ENCODE measurements at places on chromosomes 16 and 17.

GRCh38 chr16:85525420-85526184 lies 87.5 kb upstream of the GSE1 start:
- no peak for DNase-seq

DNA sequence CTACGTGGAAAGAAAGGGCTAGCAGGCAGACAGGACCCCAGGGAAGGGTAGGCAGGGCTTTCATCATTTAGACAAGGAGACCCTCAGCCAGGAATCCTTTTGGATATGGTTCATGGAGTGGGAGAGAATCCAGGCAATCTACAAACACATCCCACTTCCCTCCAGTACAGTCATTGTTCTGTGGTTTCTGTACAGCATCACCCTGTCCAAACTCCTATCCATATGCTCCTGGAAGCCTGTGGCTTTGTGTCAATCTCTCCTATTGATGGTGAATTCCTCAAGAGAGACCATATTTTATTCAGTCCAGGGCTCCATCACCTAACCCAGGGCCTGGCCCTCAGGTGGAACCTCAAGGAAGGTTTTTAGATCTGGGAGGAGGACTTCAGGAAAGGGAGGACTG lies 99.2 kb downstream of the SPACA3 start:
- DNase-seq: no peak

- DNase-seq: no peak
These were observed 1.8 kb downstream of the ALYREF start for GRCh38 chr17:81889602-81890001.

GRCh38 chr17:69434164-69434579 lies 19.7 kb downstream of the MAP2K6 start:
- DNase-seq: peak; percentile 64

DNA sequence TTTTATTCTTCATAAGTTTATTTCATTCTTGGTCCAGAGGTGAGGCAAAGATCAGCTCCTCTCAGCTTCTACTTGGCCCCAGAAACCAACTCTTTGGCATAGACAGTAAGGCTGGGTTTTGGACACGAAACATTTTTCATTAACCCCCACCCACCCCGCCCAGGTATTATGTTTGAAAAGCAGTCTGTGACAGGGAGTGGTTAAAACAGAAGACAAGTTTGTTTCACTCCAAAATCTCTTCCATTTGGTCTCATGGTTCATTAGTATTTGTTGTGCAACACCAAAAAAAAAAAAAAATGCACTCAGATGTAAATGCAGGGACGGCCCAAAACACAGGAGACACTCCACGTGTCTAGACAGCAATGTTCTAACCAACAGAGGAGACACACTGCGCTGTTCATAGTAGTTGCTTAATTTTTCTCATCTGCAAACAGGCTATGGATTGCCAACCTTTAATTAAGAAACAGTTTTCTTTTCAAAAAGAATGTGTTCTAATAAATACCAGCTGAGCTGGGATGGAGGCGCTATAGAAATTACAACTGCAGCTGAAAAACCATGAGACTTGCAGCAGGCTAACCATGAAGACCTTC lies 39.8 kb upstream of the MMP2 start:
- DNase-seq: no peak

DNA sequence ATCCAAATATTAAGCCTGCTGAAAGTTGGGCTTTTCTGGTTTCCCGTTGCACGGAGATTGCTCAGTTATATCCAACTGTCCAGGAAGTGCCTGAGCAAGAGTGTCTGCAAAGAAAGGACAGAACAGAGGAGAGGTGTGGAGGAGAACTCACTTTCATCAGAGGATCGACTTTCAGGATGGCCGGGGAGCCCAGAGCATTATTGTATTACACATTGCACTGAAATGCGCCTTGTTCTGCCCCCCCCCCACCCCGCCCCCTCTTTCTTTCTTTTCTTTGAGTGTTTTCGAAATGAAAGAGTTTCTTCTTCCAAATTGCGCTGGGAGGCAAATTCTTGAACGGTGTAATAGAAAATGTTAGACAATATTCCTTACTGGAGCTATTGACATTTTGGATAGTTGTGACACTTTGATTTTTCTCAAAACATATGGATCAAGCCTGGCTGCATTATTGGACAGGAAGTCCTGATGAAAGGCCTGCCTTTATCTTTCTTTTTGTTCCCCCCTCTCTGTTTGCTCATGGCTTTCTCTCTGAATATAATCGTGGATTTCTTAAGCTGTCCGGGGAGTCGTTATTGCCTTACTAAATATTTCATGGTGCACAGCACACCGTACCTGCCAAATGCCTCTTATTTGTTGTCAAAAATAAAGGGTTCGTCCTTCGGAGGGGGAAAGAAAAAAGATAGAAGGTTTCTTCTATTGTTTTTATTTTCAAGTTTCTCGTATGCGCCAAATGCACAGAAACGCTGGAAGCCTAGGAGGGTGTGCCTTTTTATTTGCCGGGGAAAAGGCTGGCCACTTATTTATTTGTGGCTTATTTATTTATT lies 110.8 kb downstream of the IRX3 start:
- DNase-seq: no peak

DNA sequence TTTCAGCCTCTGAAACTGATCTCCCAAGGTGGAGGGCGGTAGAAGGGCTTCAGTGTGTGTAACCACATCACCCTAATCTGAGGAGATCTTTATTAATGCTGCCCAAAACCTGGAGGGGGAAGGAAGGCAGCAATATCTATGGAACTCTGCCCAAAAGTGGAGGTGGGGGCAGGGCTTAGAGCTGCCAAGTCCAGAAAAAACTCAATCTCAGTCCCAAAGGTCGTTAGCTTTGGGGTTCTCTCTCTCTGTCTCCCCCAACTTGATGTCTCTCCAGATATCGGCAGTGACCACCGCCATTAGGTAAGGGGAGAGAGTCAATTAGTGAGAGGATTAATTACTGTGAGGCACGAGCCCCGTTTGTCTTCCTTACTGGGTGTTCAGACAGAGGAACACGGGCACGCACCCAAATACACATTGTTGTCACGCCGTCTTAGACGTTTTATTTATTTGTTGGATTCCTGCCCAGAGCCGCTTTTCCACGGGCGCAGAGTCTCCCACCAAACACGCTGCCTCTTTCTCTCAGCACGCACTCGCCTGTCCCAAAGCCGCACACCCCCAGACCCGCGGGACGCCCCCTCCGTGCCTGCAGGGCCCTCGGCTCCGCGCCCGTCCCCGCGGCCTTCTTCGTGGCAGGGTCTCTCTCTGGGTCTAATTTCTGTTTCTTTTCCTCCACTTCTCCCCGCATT lies 5.4 kb upstream of the LHX1 start:
- peak; percentile 31 for DNase-seq

DNA sequence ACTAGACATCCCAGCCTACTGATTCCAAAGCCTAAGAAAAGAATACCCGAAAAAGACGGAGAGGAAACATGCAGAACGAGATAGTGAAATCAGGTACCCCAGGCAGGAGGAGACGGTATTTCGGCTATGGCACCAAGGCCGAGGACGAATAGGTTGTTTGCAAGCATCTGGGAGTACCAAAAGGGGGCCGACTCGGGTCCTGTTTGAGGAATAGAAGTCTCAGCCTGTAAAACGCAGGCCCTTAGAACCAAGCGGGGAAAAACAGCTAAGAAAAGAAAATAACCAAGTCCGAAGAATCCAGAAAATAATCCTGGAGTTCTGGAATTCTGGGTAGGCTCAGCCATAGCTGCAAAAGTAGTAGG lies 537 bp downstream of the SLC35B1 start:
- peak; percentile 8 for DNase-seq

DNA sequence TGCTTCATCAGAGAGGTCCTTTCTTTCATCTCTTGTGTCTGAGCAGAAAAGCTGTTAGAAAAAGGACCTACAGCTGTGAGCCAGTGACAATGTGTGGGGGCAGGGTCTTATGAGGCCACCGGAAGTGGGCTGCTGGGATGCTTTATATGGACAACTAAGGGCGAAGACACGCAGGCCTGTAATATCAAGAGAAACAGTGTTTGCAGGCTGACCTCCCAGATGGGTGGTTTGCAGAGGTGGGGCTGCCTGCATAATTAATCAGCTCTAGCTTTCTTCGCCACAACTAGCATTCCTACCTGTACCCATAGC lies 30.4 kb upstream of the SALL1 start:
- DNase-seq: no peak

DNA sequence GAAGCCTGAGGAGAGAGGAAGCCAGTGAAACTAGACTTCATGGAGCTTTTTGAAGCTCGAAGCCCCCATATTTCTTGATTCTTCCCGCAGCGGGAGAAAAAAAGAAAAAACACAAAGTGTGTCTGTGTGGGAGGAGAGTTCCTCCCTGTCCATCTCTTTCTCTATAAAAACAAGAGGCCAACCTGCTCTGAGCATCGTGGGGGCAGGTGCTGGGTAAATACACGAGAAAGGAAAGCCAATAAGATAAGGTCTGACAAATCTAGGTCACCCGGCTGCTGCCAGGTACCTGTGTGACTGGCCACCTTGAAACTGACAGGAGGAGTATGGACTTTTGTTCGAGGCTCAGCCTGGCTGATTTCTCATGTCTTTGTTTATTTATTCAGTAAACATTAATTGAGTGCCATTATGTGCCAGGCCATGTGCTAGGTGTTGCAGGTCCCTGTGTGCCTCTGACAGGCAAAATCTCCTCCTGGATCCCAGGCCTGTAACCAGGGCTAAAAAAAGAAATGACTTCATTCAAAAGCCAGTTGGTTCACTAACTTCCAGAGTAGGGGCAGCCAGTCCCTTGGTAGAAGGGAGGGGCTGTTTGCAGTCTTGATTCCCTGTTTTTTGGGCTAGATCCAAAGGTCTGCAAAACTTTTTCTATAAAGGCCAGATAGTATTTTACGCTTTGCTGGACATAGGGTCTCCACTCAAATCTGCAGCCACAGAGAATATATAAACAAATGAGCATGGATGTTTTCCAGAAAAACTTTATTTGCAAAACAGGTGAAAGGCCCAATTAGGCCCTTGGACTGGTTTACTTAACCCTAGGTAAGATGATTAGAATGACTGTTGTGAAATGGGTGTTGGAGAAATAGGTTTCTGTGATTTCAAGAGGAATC lies 35.6 kb downstream of the YPEL2 start:
- peak; percentile 69 for DNase-seq

DNA sequence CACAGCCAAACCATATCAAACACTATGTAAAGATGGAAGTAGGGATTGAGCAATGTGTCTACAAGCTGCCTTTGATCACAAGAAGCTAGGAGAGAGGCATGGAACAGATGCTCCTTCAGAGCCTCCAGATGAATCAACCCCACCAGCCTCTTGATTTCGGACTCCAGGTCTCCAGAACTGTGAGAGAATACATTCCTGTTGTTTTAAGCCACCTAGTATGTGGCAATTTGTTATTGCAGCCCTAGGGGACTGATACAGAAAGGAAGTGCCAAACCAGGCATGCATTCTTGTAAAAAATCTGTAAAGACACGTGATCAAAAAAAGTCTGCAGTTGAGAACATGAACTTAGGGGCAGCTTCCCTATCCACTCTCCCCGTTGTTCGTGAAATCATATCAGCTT lies 91.1 kb downstream of the C17orf67 start:
- no peak for DNase-seq

DNA sequence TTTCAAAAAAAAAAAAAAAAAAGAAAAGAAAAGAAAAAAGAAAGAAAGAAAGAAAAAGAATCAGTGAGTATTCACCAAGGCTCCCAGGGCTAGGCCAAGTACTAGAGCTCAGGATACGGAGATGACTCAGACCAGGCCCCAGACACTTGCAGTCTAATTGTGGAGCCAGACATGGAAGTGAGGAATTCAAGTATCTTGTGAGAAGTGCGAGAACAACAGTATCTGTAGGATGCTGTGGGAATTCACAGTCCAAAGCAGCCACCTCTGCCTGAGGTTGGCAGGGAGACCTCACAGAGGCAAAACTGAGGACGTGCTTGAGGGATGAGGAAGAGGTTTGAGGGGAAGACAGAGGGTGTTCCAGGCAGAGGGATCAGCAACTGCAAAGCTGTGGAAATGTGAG lies 14.0 kb upstream of the ALDOA start:
- DNase-seq: no peak

GRCh38 chr16:58121132-58121531 lies 8.0 kb downstream of the CFAP20 start:
- DNase-seq: no peak

GRCh38 chr17:39867084-39867879 lies 720 bp upstream of the ZPBP2 start:
- DNase-seq: no peak

GRCh38 chr16:28915181-28915580 lies 9.9 kb downstream of the RABEP2 start:
- no peak for DNase-seq

DNA sequence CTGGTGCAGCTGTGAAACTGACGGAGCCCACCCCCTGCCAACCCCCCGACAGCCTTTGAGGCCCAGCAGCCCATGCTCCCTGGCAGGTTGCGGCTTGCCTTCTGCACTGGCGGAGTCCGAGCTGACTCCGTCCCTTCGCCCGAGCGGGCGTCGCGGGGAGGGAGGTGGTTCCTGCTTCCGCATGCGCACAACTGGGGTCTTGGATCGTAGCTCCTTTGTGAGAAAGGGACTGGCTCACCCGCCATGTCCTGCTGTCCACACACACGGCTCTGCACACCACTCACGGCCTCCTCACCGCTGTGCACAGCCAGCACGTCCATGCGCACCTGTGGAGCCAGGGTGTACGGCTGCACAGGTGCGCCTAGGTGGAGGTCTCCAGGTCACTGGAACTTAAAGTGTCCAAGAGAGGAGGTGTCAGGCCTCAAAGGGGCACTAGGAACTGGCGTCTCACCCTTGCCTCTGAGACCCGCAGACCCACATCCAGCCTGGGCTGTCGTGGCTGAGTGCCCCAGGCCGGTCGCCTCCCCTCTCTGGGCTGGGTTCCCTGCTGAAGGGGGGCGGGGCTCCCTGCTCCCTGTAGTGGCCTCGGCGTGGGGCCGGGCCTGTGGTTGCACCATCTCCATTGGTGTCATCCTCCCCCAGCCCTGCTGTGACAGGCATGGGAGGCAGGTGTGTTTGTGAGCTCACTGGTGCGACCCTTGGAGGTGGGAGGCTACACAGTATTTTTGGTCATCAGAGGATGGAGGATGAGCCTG lies 45.3 kb downstream of the JPH3 start:
- no peak for DNase-seq

DNA sequence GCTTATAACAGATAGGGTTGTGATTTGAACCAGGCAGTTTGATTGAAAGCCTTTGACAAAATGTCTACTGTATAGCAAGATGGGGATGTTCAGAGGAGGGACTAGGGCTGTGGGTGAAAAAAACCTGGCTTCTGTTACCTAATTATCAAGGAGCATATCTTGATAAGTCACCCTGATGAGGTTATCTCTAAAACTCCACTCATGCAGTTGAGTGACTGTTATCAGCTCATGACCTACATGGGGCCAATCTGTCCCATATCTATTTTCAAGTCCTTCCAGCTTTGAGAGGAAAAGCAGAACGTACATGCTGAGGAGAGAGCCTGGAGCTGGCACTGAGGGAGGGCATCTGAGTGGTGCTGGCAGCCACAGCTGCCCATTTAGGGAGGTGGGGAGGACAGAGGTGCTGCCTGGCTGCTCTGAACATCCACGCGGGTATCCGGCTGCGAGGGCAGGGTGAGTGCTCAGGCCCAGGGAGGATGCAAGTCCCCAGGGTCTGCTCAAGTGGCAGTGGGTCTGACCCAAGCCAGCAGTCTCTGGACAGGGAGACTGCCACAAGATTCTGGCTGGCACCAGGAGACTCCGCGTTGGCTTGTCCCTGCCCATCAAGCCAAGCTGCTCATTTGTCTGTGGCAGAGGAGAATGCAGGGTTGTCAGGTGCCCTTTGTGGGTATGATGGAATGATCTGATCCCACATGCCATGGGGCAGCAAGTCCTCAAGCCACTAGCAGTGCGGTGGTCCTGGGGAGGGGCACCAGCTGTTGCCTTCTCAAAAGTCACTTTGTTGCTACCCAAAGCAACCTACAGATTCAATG lies 29.2 kb downstream of the ATPAF2 start:
- DNase-seq: no peak

- no peak for DNase-seq
These were observed 18.2 kb upstream of the FAM83G start for GRCh38 chr17:19022747-19023146.
